CD8-positive, alpha-beta memory T cell (primary cell): ENCODE measurements at places on chromosomes 2 and 18.

DNA sequence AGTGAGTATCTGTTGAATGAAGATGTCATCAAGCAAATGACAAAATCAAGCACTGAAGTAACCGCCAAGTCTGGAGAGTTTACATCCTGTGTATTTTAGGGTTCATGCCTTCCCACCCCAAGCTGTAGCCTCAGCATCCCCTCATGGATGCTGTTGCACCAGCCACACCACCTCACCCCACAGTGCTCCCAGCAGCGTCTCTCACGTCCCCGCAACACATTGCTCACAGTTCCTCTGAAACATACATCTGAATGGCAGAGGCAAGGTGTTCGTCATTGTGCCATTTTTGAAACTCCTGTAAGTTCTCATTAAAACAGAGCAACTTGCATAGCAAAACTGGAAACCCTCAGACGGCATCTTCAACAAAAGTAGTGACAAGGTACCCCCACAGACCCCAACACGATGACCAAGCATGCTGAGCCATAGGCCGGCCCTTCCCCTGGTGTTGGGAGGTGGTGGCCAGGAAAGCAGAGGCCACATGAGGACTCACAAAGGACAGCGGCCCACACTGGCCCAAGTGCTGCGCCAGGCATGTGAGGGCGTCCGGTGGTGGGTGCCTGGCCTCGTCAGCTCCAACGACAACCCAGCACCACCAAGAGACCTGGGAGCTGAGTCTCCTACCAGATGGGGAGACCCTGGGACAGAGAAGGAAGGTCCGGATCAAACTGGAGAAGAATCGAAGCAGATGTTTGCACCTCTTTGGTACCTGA is 456.5 kb downstream of the EIPR1 start:
- DNase-seq, result no peak

GRCh38 chr2:228681426-228681825 is 499.9 kb upstream of the SPHKAP start:
- DNase-seq, result no peak

GRCh38 chr18:41660654-41661053 is 294.4 kb upstream of the PIK3C3 start:
- no peak for DNase-seq

GRCh38 chr2:134642938-134643337 is 75.9 kb downstream of the TMEM163 start:
- DNase-seq, result no peak

DNA sequence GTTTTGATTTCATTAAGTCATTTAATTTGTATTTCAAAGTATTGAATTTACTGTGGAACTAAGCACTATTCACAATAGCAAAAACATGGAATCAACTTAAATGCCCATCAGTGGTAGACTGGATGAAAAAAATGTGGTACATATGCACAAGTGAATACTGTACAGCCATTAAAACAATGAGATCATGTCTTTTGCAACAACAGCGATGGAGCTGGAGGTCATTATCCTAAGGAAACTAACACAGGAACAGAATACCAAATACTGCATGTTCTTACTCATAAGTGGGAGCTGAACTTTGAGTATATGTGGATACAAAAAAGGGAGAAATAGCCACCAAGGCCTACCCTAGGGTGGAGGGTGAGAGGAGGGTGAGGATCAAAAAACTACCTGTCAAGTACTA is 164.4 kb downstream of the BABAM2 start:
- DNase-seq, result no peak

DNA sequence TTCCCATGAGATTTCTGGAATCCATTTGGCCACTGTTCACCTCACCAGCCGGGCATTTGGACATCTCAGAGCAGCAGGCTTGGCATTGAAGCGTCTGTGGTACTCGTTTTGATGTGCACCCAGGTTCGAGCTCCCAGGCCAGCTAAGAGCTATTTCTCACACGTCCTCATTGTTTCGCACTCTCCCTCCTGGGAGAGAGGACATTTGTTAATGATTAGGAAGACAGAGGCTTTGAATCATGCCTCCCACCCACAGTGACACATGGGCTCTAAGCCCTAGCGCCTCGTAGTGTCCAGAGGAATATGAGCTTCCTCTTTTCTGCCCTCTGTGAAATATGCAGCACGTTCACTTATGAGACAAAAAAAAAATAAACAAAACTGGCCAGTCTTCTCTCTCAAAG is 361.8 kb downstream of the RND3 start:
- no peak for DNase-seq

- no peak for DNase-seq
Measured at GRCh38 chr2:148042219-148042618, 21.3 kb downstream of the MBD5 start.

DNA sequence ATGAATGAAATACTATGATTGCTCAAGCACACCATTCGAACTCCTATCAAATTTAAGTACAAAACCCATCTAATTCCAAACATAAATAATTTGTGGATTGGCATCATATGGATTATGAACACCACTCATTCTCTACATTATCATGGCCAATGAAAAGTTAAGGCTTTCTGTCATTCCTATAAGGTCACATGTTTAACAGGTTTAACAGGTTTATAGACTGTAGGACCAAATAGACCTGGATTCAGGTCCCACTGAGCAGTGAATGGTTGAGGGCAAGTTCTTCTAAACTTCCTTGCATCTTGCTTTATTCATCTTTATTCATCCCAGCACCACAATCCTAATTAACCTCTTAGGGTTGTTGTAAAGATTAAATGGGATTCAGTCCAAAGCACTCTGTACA is 33.4 kb downstream of the FBXO36 start:
- no peak for DNase-seq

GRCh38 chr18:23291456-23292205 is 156.3 kb downstream of the CABLES1 start:
- no peak for DNase-seq

DNA sequence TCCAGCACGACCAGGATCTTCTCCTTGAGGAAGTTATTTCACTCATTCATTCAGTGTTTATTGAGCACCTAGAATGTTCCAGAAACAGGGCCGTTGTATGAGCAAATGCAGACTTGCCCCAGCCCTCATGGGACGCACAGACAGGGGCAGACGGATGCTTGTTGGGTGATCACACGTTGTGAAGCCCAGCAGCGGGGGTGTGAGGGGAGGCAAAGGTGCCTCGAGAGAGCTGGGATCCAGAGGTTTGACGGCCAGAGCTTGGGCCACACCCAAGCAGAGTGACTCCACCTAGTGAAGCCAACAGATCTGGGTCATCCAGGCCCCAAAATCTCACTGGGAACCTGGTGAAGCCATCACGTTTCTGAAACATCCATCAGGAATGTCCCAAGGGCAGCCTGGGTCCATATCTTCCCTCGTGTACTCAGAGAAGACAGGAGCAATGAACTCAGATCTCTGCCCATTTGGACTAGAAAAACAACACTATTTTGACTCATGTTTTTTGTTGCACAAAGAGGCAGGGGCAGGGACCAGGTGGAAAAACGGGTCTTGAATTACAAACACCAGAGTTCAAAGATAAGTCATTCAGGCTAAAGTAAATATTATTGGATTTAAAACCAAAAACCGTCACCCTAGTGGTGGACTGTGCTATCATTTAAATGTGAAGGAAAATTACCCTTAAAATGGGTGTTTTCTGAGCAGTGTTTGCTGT is 54.9 kb upstream of the RBM44 start:
- no peak for DNase-seq

DNA sequence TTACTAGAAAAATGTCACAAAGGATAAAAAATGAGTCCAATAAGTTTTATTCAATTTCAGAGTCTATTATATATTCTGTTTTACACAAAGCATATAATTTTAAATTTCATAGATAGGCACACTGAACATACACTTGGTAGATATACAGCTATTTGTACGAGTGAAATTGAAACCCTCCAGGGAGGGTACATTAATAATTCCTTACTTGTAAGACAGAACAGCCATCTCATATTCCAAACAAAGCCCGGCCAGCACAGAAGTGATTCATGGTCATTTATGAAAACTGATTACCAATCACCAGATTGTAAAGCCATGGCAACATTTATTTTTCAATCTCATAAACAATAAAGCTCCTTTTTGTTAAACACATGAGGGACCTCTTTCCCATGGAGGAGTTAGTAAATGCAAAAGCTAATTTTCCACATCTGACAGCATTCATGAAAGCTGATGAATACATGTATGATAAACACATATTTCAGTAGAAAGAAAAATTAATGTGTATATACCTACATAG is 190.6 kb downstream of the TDRD15 start:
- no peak for DNase-seq

GRCh38 chr2:55992455-55992854 is 68.9 kb upstream of the EFEMP1 start:
- no peak for DNase-seq

- DNase-seq, result no peak
Measured at GRCh38 chr2:84879584-84880394, 1.1 kb downstream of the TRABD2A start.

DNA sequence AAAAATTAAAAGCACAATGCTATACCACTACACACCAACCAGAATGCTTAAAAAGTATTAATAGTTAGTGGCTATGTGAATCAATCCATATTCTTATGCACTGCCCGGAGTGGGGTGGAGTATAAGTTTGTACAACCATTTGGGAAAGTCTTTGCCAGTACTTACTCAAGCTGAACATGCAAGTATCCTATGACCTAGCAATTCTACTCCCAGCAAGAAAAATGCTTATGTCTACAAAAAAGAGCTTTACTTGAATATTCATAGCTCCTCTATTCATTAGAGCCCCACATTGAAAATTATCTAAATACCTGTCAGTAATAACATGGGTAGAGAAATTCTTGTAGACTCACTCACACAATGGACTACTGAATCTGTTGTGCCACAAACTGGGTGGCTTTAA is 21.4 kb upstream of the CNOT11 start:
- DNase-seq, result no peak

DNA sequence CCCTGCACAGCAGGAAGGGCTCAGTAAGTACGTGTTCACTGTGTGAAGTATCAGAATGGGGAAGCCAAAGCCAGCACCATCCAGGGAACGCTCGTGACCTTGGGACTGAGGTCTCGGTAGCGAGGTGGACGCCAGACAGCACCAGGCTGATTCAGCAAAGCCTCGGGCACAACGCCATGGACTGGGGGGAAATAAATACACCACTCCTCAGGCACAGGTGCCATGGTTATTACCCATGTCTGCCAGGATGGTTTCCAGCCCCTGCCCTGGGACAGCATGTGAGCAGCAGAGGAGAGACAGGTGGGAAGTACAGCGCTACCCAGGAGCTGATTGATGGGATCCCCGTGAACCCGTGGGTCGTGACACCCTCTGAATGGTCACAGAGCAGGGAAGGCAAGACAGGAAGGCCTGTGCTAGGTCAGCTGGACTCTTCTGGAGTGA is 53.0 kb downstream of the REEP1 start:
- DNase-seq, result no peak

DNA sequence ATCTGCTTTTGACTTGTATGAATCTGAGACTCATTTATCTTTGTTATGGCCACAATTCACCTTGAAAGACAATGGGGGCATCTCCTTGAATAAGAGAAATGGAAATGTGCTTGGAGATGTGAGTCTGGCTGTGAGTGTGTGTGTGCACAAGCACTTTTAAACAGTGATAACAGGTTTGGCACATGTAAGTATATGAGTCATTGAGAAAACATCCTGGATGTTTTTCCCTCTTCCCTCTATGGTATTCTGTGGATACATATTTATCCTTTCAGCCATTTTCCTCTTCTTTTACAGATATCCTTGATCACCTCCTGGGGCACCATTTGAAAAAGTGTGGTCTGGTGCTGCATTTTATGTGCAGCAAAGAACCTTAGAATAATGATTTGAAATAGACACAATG is 317.3 kb upstream of the THUMPD2 start:
- no peak for DNase-seq

DNA sequence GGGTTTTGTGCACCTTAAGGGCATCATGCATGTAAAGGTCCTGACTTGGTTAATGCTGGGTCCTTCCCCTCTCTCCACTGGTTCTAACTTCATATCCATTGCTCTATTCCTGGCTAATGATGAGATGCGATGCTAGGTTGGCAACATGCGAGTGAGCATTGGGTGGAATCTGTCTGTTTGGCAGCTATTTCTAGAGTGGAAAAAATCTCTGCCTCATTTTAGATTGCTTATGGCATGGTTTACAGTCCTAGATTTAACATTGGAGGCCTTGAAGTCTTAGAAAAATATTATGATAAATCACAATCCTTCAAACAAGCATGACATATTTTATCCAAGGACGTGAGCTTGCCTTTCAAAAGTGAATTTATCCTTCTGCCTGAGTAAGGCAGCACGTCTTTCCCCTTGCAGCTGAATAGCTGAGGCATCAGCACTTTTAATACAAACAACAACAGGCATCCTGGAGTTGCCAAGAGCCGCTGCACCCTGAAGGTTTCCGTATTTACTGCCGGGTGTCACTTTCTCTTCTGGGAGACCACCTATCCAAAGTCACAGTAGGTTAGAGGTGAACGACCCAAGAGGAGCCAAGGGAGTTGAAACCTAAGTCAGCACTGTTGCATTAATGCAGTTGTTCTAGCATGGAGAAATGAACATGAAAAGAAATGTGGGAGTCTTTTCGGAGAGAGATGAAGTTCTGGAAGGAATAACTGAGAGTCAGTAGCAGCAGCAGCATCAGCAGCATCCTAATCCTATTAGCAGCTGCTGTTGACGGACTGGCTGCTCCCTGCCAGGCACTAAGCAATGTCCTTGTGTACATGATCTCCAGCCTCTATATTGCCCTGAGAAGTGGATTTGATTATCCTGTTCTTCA is 78.4 kb downstream of the MAPK4 start:
- DNase-seq, result no peak

GRCh38 chr2:232488721-232489300 is 1.2 kb upstream of the ECEL1 start:
- DNase-seq, result no peak

DNA sequence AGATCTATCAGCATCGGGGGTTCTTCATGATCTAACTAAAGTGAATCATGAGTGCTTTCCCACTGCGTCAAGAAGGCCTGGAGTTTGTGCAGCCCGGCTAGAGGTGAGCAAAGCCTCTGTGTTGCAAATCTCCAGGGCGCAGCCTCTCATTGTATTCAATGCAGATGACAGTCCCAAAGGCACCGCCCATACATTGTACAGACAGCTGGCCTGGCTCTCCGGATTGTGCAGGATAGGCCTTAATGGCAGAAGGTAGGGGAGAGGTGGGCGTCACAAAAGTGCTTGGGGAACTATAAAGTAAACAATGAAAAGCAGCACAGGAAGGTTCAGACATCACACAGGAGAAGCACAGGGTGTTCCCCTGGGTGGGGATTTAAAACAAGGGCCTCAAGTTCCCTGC is 907 bp upstream of the GYPC start:
- no peak for DNase-seq

- no peak for DNase-seq
Measured at GRCh38 chr2:199744260-199744659, 106.7 kb downstream of the FTCDNL1 start.

- DNase-seq, result no peak
Measured at GRCh38 chr2:149606251-149606811, 18.8 kb upstream of the MMADHC start.

DNA sequence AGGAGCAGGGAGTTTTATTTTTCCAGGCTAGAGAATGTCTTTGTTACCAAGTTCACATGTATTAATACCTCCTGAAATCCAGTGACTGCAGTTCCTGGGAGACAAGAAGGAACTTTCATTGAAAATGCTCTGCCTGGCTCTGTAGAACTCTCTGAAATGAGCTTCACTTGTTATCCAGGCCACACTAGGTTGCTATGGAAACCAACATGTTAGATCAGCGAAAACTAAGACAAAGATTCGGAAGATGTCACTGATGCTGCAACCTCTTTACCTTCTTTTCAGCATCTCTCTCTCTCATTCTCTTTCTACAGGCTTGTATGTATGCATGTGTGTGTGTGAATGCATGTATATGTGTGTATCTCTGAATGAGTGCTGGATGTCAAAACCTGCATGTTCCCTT is 218.5 kb downstream of the TRIB2 start:
- DNase-seq, result no peak
